ENCODE measurements at places on chromosomes 7 and 10.

DNA sequence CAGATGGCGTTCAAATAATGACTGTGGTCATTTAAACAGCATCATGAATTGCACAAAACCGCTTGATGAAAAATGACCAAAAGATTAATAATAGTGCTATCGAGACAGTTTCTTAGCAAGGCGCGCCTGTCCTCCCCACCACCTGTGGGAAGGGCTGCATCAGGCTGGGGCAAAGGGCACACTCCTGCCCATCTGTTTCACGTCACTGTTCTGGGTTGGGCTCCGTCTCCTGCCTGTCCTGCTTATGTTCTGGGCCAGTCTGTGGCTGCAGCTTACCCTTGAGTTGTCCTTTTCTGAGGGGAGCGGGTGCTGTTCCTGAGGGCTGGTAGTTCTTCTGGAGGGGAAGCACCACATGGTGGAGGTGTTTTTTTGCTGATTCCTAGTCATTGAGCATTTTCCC is 13.3 kb downstream of the RBM17 start:
- DNase-seq, result no peak

- no peak for DNase-seq
Observed at GRCh38 chr7:37853468-37853867, 5.1 kb downstream of the NME8 start.

- DNase-seq, result no peak
Observed at GRCh38 chr10:93553482-93554315, 12.8 kb upstream of the FFAR4 start.

DNA sequence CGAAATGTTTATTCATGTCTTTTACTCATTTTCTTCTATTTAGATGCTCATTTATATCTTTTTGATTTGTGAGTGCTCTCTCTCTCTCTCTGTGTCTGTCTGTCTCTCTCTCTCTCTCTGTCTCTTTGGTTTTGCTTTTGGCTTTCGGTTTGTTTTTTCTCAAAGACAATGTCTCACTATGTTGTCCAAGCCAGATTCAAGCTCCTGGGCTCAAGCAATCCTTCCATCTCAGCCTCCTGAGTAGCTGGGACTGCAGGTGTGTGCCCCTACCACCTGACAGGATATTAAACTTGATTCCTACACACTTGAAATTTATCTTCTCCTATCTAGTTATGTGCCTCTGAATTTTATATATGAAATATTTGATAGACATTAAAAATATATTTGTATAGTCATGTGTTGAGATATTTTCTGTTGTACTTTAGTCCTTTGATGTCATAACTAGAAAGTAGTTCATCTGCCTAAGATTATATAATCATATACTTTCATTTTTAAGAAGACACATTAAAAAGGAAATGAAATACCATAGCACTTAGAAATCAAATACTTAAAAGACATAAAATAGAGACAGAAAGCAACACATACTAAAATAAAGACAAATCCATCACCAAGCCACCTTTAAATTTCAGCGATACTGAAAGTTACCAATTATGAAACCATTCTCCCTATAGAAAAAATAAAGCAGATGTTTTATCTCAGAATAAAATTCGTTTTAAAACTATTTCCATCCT is 68.1 kb upstream of the SFMBT2 start:
- DNase-seq, result no peak

DNA sequence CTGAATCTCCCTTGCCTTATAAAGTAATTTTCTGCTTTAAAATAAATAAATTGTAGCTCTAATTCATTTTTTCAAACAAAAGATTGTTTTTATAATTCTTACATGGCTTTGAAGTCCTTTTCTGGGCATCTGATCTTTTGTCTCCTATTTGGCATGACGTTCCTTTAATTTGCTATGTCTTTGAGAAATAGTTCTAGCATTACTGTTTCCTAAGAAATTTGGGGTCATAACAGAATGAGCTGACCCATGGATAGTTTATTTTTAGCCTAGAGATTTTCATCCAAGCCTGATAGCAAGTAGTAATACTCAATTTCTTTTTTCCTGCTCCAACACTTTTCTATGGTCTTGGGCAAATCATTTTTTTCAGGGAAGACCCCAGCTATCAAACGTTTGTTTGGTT is 31.4 kb downstream of the CCDC71L start:
- DNase-seq, result no peak

GRCh38 chr7:55046582-55047342 is 27.9 kb downstream of the EGFR start:
- DNase-seq, result no peak

- DNase-seq, result no peak
Observed at GRCh38 chr7:101163279-101164070, 1.9 kb downstream of the VGF start.

DNA sequence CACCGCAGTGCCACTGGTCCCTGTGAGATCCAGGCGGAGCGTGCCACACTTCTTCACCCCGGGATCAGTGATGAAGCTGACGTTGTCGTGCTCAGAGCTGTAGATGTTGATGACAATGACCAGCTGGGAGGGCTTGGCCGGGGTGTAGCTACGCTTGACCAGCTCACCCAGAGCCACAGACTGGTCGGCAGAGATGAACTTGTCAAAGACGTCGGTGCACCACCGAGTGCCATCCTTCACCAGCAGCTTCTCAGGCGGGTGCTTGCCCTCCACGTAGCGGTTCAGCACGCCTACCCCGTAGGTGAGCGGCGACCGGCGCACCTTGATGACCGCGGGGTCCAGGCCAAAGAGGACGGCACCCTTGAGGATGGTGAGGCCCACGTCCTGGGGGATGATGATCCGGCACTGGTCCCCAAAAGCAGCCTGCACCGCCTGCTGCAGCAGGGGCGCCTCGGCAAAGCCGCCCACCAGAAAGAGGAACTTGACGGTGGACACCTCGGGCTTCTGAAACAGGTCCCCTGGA is 54.2 kb downstream of the PNLIPRP2 start:
- no peak for DNase-seq

- DNase-seq, result no peak
Observed at GRCh38 chr10:63115732-63116383, 17.3 kb upstream of the NRBF2 start.
